Activated T-cell treated with anti-CD3 and anti-CD28 coated beads for 24 hours (primary cell): ENCODE measurements at places on chromosomes 3 and 15.

GRCh38 chr3:185056908-185057307 is 96.0 kb downstream of the C3orf70 start:
- DNase-seq: no peak

DNA sequence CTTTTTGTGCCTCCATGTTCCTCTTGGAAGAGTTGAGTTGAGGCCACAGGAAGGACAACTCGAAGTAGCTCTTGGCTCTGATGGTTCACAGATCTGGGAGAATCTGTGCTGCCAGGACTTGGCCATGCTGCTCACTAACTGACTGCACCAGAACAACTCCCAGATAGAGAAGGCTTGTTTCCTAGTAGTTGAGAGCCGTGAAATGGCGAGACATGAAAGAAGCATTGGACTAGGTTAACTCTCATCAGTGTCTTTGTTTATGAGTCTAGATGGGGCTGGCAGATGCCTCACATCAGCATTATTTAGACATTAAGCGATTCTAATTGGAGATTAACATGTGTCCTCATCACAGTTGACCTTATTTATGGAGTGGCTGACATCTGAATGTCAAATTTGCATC is 92.9 kb upstream of the AGBL1 start:
- no peak for DNase-seq

- DNase-seq: no peak
These were observed 227.8 kb upstream of the CTNNB1 start for GRCh38 chr3:40971191-40972168.

- no peak for DNase-seq
These were observed 4.6 kb upstream of the TRIM71 start for GRCh38 chr3:32813180-32813579.
